ENCODE measurements at places on chromosomes 1 and 21.

GRCh38 chr1:181318022-181318857, 165.1 kb upstream of the CACNA1E start:
- no peak for DNase-seq

DNA sequence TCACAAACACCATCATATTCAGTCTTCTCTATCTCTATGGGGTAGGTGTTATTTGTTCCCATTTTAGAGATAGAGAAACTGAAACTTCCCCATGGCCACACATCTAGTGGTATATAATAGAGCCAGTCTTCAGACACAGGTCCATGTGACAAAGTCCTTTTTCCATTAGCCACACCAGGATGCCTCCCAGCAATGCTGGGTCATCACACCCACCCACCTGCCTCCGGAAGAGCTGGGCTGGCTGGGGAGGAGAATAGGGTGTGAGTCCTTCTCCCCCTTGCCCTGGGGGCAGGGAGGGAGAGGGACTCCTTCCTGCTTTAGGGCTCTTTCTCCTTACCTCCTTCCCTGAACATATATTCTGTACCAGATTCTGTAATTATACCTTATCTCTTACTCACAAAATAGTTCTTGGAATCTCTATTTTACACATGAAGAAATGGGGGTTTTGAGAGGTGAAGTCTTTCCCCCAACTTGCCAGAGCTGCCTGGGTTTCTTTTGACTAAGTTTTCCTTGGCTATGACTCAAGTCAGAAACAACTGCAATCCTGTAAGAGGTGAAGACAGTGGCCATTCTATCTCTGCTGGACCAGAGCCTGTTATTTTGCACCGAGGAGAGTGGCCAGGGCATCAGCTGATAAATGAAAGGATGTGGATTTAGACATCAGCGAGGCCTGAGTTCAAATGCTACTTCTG, 30.0 kb downstream of the SOX13 start:
- no peak for DNase-seq

DNA sequence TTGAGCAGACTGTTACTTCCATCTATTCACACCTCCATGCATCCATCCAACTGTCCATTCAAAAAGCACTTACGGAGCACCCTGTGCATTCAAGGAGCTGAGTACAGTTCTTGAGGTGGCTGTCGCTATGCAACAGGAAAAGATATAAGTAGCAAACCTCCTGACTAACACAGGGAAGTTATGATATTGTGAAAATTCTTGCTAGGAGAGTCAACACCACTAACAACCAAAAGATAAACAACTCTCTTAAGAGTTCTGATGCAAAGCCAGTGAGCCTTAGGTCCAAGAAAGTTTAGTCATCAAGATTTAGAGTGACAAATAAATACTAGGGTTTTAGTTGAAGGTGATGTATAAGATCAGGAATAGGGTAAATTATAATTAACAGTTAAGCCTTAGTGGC, 44.5 kb upstream of the TRIM45 start:
- no peak for DNase-seq

GRCh38 chr1:28913786-28914227, 562 bp upstream of the EPB41 start:
- no peak for DNase-seq

GRCh38 chr1:114821978-114822377, 32.7 kb upstream of the SYCP1 start:
- no peak for DNase-seq

- DNase-seq = no peak
Measured at GRCh38 chr1:218809625-218810024, 364.1 kb upstream of the LYPLAL1 start.

DNA sequence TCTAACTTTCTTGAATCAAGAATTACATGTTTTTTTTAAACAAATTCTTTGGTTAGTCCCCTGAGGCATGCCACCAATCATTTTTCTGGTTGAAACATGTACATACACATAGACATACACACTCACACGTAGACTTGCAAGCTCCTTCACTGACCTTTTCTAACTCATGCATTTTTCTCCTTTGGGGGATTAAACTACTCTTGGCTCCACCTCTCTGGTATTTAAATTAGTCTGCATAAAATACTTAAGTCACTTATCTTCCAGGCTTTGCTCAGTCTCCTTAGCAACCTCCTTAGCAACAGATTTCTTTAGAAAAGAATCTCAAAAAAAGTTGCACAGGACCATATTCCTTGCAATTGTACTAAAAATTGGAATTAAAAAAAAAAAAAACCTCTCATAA, 440.9 kb upstream of the LRRC7 start:
- DNase-seq = no peak

DNA sequence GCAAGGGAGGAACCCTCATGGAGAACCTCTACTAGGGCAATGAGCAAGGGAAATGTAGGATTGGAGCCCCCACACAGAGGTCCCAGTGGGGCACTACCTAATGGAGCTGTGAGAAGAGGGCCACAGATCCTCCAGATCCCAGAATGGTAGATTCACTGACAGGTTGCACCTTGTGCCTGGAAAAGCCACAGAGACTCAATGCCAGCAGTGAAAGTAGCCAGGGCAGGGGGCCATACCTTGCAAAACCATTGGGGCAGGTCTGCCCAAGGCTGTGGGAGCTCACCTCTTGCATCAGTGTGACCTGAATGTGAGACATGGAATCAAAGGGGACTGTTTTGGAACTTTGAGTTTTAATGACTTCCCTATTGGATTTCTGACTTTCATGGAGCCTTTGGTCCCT, 17.9 kb downstream of the CFH start:
- DNase-seq = no peak

GRCh38 chr21:40706176-40706575, 140.8 kb downstream of the DSCAM start:
- no peak for DNase-seq

DNA sequence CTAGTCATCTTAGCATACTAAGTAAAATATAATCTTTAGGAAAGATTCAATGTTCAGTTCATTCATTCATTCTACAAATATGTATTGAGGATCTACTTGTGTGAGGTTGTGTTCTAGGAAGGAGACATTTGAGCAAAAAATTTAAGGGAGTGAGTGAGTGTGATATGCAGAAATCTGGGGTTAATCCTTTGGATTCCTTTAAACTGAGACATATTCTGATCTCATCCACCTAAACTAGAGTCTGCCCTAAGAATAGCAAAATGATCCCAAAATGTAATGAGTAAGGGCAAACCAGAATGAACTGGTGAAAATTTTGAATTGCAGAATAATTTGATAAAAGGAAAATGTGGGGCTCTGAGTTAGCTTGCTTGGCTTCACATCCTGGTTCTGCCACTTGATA, 8.6 kb downstream of the UBE2U start:
- no peak for DNase-seq

DNA sequence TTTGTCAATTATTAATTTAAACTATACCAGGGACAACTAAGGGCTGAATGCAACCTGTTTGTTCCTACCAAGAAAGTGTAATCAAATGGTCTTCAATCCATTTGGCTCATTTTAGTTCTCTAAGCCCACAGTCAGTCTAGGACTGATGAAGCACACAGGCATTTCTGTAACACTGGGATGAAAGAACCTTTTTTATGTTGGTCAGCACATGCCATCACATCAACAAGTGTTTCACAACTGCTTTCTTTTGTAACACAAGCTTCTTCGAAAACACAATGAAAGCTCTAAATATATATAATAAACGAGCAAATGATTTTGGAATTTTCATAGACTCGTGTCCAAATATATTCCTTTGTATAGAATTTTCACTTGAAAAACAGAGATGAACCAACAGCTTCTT, 28.8 kb downstream of the HEATR1 start:
- no peak for DNase-seq
